ENCODE measurements at places on chromosomes 4 and X.

- DNase-seq: no peak
Measured at GRCh38 chrX:41732260-41732659, 8.3 kb downstream of the GPR82 start.

- no peak for DNase-seq
Measured at GRCh38 chr4:2261853-2262144, at the start of gene MXD4. TSS of gene MXD4 (minus strand) at chr4:2262109. CDS start at chr4:2261980, 129 bp downstream.

DNA sequence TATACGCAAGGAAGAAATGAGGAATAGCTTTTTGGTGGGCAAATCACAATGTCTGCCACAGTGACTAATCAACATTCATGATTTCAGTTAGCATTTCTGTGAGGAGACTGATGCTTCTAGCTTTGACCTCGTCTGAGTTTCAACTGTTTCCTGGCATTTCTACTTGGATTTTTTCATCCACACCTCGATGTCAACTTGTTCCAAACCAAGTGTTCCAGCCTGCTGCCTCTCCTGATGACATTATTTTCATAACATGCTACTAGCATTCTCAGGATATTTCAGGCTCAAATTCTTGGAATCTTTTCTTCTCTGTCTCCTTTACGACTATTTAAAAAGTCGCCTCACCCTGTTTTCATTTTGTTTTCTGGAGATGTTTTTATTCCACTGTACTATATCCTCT is 90.3 kb upstream of the TEX13D start:
- no peak for DNase-seq

DNA sequence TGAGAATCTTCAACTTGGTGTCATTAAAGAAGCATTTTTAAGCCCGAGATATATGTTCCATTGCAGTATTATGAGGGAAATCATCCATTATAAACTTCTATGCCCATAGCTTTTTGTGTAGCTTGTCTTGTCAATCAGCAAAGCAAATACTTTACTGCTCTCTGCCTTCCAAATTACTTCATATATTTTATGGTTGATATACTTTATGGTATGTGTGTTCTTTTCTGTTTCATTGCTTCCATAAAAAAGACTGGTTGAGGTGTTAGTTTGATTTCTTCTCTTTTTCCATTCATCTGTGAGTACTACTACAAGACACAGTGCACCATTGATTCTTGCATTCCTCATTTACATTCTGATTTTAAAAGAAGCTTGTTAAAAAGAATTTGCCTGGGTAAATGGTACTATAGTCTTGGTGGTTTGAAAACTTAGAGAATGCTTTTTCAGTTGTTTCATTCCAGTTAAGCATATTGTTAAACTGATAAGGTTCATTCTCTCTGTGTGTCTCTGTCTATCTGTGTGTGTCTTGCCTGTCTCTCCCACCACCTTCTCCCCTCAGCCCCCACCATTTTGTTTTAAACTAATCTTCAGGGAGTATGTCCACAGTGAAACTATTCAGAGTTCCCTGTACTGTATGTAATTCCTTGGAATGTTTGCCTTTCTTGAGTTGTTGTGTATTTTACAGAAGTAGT is 27.1 kb downstream of the STAG2 start:
- DNase-seq: no peak

- no peak for DNase-seq
Measured at GRCh38 chr4:88054229-88054628, 46.8 kb downstream of the PKD2 start.

Data from stimulated activated CD8-positive, alpha-beta memory T cell treated with anti-CD3 and anti-CD28 coated beads, Interleukin-15, amount 100 ng/mL, for 24 hours (primary cell).